GM06990 (cell line): ENCODE measurements at places on chromosomes 5 and 9.

DNA sequence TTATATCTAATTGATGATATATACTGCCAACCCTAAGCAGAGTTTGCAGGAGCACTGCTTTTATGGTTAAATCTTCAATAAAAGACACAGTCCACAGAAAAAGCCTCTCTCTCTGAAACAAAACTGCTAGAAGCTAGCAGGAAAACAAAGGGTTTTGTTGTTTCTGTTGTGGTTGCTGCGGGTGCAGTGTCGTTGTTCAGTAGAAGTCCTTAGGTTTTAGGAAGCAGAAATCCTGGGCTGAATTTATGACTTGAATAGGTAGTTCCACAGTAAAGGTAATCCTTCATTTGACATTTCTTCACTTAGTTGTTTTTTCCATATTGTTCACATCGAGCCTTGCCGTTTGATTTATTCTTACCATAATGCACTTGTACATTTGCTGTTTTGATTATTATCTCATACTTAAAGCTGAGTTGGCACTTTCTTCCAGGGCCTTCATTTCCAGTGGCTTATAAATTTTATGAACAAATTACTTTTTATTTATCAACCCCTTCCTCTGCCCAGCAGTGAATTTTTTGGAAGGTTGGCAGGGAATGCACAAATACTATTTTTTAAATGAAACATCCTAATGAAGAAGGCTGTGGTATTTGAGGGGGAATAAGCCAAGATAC, 209.6 kb upstream of the SLC30A5 start:
- no peak for DNase-seq

DNA sequence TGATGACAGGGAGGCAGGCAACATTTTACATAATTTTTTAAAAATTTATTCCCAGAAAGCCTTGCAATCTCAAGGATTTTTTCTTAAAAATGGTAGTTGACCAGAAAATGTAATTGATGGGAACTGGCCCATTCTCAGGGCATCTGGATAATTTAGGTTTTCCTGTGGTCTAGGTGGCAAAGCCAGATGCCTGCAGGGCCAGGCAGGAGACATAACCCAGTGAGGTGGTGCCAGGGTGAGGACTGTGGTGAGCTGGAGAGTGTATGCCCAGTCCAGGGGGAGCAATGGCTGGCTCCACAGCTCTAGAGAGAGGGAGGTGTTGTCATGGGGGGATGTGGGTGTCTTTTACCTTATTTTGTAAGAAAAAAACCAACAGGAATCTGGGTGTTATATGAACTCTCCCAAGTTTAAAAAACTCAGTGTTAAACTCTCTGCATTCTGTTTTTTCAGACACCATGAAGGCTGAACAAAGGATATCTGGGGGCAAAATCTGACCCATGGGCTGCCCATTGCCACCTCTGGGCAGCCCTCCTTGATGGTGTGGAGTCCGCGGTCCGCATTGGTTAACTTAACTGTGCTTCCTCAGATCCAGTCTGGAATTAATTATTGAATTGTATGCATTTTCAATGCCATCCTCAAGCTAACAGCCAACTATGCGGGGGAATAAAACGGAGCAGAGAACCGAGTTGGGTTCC, 43.9 kb downstream of the BOD1 start:
- no peak for DNase-seq

- DNase-seq = no peak
Measured at GRCh38 chr9:22129133-22129532, 120.0 kb upstream of the CDKN2B start.

- peak; percentile 55 for DNase-seq
Measured at GRCh38 chr9:99134893-99135341, 30.0 kb downstream of the TGFBR1 start.

DNA sequence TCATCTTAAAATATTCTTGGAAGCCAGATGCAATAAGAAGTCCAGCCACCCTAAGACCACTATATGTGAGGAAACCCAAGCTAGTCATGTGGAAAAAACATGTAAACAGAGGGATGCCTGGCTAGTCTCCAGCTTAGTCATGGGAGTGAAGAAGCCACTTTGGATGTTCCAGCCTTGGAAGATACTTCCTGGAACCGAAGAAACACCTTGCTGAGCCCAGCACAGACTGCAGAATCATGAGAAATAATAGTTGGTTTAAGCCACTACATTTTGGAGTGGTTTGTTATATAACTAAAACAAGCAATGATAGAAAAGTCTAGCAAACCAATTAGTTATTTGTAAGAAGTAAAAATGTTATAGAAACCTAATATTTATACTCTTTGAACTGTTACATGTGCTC, 12.6 kb downstream of the DHX29 start:
- no peak for DNase-seq

DNA sequence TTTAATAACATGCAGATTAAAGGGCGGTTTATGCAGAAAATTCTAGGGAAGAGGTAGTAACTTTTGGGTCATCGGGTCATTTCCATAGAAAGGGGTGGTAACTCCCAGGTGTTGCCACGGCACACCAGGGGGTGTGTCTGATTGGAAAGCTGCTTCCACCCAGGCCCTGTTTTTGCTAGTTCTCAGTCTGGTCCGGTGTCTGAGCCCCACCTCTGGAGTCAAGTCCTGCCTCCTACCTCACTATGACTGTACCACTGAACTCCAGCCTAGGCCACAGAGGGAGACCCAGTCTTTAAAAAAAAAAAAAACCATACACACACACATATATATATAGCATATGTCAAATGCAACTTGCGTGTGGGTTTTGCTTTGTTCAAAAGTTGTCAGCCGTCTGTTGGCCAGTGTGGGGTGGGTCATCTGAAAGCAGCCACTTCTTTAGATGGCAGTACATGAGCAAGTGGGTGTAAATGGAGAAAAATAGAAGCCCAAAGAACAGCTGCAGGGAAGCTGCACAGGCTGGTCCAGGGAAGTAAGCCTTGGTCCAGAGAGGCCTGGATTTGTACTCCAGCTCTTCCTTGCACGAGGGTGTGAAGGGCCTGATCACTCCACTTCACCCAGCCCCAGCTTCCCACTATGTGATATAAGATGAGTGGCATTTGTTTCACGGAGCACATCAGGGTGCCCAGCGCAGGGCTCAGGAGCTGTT, 110.7 kb upstream of the SPRY4 start:
- DNase-seq = no peak

- no peak for DNase-seq
Measured at GRCh38 chr5:174151599-174152181, 106.2 kb downstream of the NSG2 start.

- no peak for DNase-seq
Measured at GRCh38 chr9:37182718-37183117, 62.3 kb downstream of the ZCCHC7 start.

DNA sequence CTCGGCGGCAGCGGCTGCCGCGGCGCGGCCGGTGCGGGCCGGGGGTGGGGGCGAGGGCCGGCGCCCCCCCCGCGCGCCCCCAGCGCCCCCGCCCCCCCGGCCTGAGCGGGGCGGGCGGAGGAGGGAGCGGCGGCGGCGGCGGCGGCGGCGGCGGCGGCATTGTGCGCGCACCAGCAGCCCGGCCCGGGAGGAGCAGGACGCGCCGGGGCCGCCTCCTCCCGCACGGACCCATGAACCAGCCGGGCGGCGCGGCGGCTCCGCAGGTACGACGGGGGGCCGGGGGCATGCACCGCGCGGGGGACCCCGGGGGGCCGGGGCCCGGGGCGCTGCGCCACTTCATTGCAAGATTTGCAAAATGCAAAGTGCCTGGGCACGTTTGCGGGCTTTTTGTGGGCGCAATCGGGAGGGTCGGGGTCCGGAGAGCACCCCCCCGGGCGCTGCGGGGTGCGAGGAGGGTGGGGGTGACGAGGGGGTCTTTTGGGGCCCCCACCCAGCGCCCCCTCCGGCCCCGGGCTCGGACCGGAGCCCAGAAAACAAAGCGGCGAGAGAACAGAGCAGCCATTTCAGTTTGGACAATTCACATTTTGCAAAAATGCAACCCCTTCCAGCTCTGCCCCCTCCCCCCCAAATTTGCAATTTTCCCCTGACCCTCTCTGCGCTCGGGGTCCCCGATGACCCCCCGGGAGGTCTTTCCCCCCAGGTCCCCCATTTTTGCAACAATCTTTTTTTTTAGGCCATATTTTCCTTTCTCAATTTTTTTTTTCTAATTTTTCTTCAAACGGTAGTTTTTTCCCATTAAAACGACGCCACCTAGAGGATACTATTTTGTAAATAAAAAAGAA, at the start of gene ZNF618:
Gene ZNF618 (plus strand): TSS at position 159 of the 842 bp plus-strand sequence. CDS start 72 bp downstream, at position 231.
- peak; percentile 20 for DNase-seq

DNA sequence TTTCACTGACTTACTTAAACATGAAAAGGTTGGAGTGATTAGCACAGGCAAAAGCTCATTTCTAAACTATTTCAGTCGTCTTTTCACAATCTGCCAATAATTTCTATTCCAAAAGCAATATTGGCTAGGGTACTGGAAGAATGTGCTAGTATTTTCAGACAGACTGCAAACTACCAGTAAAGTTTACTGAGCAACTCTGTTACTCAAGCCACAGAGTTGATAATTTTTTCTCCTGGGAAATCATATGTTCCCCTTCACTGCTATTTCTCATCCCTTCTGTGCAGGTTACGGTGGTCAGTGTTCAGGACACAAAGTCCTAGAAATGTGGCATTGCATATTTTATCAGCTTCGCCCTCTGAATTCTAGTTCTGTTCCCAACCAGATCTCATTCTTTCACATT, 343.3 kb upstream of the TNC start:
- no peak for DNase-seq

DNA sequence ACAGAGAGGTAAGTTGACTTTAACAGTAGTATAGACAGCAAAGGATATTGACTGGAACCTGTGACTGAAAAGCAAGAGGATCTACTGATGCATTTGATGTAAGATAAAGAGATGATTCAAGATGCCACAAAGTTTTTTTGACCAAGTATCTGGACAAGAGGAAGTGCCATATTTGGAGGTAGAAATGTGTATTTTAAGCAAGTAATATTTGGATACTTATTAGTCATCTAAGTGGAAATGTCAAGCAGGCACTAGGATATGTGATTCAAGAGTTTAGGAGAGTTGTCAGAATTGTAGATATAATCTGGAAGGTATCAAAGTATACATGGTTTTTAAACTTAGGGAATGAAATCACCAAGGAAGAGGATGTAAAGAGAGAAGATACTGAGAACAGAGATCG, 686.1 kb upstream of the CHD1 start:
- DNase-seq = no peak

GRCh38 chr9:97852399-97853055, 499 bp upstream of the FOXE1 start:
- no peak for DNase-seq

- DNase-seq = no peak
Measured at GRCh38 chr5:148970228-148970627, 92.6 kb downstream of the SH3TC2 start.

GRCh38 chr5:176822793-176823481, 12.6 kb downstream of the UNC5A start:
- no peak for DNase-seq

DNA sequence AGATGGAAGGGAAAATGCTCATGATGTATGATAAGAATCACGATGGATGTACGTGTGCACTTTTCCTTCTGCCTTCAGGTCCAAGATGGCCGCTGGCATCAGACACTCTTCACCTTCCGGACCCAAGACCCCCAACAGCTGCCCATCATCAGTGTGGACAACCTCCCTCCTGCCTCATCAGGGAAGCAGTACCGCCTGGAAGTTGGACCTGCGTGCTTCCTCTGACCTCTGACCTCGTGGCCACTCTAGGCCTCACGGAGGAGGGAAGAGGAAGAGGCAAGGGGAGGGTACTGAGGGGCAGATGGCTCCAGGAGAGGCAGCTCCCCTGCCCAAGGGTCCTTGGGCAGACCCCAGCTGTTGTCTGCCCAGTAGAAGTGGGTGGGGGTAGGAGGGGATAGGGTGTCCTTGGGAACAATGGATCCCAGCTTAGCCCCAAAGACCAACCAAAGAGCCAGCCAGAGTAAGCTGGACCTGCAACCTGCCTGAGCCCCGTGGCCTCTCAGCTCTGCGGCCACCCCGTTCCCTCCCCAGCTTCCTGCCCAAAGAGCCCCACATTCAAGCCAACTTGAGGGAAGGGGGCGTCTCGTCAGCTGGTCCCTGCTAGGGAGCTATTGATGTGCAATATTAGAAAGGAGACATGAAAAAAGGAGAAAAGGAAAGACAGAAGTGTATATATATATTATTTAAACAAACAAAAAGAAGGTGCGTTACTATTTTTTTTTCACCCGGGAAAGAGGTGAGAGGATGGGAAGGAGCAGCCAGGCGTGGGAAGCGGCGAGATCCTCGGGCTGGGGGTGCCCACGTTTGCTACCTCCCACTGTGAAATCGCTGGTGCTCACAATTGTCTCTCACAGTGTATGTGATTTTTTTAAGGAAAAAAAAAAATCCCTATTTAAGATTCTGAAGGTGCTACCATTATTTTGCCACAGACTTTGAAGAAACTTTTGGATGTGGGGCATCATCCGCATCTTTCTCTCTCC, 12.1 kb upstream of the ORM1 start:
- no peak for DNase-seq

- DNase-seq = no peak
Measured at GRCh38 chr9:37746448-37747270, 6.9 kb upstream of the TRMT10B start.

- DNase-seq = no peak
Measured at GRCh38 chr5:41408676-41409443, 101.5 kb downstream of the PLCXD3 start.

DNA sequence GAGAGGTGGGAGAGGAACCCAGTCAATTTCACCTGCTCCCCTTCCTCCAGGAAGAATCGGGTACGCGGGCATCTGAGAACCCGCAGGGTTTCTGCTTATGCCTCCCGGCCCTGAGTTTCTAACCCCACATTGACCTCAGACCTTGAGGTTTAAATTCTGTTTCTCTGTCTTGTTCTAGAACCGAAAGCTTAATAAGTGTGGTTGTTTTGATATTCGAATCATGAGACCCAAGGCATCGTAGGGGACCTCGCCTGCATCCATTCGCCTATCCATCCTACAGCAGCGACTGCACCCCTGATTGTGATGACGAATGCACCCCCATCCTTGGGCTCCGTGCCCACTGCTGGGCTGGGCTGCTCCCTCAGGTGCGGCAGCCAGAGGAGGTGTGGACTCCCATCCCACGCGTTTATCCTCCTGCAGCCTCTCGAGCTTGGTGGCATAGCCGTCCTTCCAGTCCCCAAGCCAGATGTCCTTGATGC, 80.8 kb upstream of the IER5L start:
- no peak for DNase-seq

- no peak for DNase-seq
Measured at GRCh38 chr9:136093995-136094881, 851 bp downstream of the NACC2 start.

- DNase-seq = no peak
Measured at GRCh38 chr9:86600291-86600690, 246.1 kb upstream of the TUT7 start.
